ENCODE measurements at places on chromosomes 13 and 19.

- no peak for DNase-seq
Measured at GRCh38 chr13:99269627-99270241, 11.6 kb upstream of the GPR18 start.

- no peak for DNase-seq
Measured at GRCh38 chr19:42176649-42176989, 40.9 kb downstream of the DEDD2 start.

GRCh38 chr13:69828527-69828926 lies 279.1 kb upstream of the ATXN8OS start:
- no peak for DNase-seq

DNA sequence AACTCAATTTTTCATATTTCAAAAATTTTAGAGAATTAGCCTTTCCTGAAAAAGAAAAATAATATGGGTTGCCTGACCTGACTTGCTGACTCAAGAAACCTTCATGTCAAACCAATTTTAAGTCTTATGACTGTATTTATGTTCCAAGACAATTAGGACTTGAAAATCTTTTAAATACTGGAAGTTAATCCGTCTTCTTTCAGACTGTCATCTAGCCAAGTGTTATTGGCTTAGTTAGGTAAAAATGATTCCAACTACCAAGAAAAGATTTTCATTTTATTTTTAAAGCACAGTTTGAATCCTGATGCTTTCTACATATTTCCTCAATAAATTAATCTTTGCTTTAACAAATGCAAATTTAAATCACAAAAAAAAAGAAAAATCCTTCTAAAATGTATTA lies 337.6 kb downstream of the SLITRK6 start:
- no peak for DNase-seq

DNA sequence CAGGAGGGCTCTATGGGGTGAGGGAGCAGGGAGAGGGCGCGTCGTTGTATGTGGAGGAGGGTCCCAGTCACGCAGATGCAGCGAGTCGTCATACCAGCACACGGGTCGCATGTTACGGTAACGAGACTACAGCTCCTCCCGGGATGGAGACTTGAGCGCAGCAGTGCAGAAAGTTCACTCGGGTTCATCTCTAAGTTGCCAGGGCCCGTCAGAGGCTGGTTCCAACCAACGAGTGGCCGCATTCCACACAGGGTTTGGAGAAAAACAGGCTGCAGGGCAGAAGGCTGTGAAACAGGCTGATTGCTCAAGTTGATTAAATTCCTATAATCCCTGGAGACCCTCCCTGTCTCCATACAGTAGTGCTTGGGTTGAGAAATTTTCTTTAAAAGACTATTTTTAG lies 21.9 kb upstream of the TTYH1 start:
- no peak for DNase-seq

Data from glutamatergic neuron (in vitro differentiated cells).